ENCODE measurements at places on chromosomes 11 and 22.

GRCh38 chr22:47035425-47035881, 273.0 kb downstream of the TBC1D22A start:
- no peak for DNase-seq

GRCh38 chr11:30345644-30346043, 22.7 kb downstream of the ARL14EP start:
- no peak for DNase-seq

- DNase-seq: no peak
Measured at GRCh38 chr11:69369210-69369825, 75.4 kb downstream of the MYEOV start.

DNA sequence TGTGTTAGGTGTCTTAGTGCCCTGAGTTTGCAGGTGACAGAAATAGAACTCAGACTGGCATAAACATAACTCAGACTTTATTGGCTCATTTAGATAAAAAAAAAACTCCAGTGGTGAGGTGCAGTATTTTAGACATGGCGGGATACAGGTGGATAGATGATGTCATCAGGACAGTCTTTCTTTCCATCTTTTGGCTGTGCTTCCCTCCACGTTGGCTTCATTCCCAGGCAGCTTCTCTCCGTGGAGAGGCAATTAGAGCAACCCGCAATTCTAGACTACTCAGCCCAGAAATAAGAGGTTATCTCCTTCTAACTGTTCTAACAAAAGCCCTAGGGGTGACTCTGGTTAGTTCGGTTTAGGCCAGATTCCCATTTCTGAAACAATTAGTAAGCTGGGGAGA, 40.5 kb downstream of the NCAM1 start:
- no peak for DNase-seq

DNA sequence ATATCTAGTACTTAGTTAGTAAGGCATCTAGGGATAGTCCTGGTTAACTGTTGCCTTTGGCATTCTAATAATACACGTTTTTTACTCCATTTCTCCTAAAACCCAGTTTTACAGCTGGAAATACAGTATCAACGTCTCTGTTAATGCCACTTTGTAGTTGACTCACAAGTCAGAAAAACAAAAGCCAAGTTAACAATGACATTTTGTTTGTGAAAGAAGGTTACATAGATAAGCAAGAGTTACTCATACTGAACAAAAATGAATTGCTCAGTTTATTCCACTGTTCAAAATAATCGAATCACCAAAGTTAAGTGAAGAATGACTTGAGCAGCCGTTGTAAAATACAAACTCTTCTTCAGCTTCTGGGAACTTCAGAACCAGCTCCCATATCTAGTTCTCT, 540.3 kb downstream of the ETS1 start:
- no peak for DNase-seq

DNA sequence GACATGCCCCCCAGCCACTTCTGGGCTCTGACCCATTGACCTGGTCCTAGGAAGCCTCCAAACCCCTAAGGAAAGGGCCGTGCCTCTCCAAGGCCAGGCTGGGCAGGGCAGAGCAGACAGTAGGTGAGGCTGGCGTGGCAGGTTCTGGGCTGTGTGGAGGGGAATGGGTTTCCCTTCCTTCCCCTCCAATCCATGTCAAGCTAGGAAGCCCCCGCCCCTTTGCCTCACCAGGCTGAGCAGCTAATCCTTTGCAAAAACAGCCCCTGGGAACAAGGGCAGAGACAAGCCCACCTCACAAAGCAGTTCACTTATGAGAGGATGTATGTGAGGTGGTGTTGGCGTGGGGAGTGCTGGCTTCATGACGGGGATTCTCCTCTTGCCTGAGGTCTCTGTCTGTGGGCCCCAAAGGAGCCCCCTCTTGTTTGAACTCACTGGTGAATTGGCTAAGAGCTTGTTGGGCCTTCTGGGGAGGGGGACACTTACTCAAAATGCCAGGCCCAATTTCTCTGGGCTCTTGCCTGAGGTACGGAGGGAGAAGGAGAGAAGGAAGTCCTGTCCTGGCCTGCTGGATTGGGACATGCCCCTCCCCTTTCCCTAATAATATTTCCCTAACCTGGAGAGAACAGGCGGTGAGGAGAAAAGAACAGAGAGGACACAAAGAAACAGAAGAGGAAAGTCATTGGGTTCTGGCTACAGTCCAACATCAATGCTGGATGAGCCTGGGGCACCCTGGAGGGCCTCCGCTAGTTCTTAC, 1.6 kb upstream of the TRIM29 start:
- peak; percentile 34 for DNase-seq

GRCh38 chr11:132564091-132564885, 968.0 kb downstream of the OPCML start:
- no peak for DNase-seq

DNA sequence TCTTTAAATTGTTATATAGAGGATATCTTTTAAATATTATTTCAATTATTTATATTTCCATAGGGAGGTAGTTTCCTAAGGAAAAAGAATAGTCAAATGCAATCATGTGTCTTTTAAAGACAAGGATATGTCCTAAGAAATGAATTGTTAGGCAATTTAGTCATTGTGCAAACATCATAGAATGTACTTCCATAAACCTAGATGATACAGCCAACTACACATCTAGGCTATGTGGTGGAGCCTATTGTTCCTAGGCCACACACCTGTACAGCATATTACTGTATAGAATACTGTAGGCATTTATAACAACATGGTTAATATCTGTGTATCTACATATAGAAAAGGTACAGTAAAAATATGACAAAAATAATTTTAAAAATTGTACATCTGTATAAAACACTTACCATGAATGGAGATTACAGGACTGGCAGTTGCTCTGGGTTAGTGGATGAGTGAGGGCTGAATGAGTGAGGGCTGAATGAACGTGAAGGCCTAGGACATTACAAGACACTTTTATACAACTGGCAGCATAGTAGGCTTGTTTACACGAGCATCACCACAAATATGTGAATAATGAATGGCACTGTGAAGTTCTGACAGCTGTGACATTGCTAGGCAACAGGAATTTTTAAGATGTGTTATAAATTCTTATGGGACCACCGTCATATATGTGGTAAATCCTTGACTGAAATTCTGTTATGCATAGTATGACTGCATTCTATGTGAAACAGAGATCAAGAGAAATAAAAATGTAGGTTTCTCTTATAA, 1879.0 kb upstream of the RAG2 start:
- DNase-seq: no peak

GRCh38 chr11:19680829-19681368, 31.7 kb upstream of the NAV2 start:
- no peak for DNase-seq

- DNase-seq: no peak
Measured at GRCh38 chr11:117316197-117316961, at the start of gene BACE1. Gene BACE1 (minus strand): TSS chr11:117316256. CDS start chr11:117315795, 461 bp downstream.

- DNase-seq: no peak
Measured at GRCh38 chr11:16406226-16406625, 49.9 kb upstream of the SOX6 start.

- DNase-seq: no peak
Measured at GRCh38 chr11:12284316-12285050, 92.9 kb upstream of the PARVA start.

GRCh38 chr11:96279896-96280290, 63.1 kb downstream of the MAML2 start:
- no peak for DNase-seq

- no peak for DNase-seq
Measured at GRCh38 chr11:91404344-91404743, 820.3 kb upstream of the FAT3 start.

DNA sequence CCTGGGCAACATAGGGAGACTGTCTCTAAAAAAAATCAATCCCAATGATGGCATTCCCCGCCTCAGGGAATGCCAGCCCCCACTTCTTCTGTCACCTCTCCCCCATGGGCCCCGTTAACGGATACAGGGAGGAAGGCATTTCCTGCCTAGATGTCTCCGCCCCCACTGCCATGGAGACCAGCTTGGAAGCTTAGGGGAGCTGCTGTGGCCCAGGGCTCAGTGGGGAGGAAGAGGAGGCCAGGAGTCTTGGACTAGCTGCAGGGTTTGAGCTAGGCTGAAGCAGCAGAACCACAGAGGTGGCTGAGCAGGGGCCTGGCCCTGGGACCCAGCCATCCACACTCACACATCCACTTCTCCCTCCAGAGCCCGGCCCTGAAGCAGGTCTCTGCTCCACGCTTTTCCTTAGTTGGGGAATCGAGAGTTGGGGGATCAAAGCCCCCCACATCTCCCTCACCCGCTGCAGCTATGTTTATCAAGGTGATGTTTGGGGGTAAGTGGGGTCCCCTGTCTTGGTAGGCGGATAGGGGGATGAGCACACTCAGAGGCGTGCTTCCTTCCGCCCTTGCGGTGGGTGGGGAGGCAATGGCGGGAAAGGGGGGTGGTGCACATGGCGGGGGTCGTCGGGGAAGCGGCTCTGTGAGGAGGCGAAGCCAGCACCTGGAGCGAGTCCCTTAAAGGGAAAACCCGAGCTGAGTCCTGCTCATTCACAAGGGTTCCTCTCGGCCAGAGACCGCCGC, at the start of gene C22orf15:
C22orf15 (plus strand) TSS at position 149 of the 737 bp plus-strand sequence; CDS start at position 466, 317 bp downstream.
- no peak for DNase-seq

DNA sequence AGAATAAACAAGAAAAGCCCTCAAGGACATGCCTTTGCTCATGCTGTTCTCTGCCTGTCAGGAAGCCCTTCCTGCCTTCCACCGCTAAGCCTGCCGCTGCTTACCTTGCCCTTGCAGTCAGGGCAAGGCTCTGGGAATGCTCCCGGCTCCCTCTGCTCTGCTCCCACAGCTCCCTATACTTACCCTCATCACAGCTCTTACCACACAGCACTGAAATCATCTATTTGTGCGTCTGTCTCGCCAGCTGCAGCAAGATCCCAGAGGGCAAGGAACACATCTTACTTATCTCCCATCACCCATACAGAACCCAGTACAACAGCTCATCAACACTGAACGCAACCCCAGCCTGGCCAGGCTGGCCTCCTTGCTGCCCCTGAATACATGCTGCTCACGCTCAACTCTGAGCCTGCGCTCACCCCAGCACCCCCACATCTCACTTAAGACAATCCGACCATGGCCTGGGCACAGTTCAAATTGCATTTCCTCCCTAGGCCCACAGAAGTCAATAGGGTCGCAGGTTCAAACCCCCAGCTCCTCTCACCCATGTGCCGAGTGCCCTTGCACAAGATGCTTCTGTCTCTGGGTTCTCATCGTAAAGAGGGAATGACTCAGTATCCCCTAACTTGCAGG, 161.8 kb downstream of the IGLL1 start:
- DNase-seq: no peak

- DNase-seq: no peak
Measured at GRCh38 chr11:24437123-24437522, 59.7 kb upstream of the LUZP2 start.

DNA sequence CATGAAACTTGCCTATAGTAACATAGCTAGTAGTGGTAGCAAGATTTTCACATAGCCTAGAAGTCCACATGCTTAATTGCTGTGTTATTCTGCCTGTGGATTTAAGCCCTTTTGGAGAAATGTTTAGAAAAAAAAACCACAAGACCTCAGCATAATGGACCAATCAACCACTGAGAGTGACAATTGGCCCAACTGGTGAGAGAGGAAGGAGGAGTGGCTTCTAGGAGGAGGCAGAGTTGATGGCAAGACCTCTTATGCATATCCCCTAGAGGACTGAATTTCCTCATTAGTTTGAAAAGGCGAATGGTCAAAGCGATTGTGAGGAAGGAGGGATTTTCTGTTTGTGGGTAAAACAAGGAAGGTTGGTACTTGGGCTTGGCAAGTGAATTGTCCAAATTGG, 30.6 kb downstream of the NNMT start:
- no peak for DNase-seq

- DNase-seq: no peak
Measured at GRCh38 chr22:48147404-48147803, 1385.0 kb downstream of the TBC1D22A start.

DNA sequence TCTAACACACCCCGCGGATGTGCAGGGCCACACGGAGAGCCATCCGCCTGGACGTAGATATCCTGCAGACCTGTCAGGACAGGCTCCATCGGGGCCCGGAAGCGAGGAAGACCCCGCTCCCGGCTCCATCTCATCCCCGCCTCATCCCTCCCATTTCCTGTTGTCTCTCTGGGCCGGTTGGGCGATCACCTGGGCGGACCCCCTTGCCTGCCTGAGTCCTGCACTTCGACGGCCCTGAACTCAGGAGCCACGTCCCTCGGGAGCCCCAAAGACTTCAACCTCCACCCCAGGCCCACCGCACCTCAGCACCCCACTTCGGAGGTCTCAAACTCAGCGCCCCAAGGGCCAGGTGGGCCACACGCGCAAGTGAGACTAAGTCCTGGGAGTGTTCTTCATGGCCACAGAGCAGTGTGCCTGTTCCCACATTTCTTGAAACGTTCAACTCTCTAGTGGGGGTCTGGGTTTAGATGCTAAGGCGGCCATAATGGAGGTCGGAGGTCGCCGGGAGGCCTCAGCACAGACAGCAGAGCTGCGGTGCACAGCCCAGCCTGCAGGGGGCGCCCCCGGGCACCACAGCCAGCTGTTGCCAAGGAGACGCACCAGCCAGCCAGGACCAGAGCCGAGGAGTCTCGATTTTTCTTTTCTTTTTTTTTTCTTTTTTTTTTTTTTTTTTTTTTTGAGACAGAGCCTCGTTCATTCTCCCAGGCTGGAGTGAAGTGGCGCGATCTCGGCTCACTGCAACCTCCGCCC, 26.0 kb upstream of the FADD start:
- peak; percentile 37 for DNase-seq

GRCh38 chr11:63961608-63962412, 12.6 kb upstream of the COX8A start:
- DNase-seq: no peak

DNA sequence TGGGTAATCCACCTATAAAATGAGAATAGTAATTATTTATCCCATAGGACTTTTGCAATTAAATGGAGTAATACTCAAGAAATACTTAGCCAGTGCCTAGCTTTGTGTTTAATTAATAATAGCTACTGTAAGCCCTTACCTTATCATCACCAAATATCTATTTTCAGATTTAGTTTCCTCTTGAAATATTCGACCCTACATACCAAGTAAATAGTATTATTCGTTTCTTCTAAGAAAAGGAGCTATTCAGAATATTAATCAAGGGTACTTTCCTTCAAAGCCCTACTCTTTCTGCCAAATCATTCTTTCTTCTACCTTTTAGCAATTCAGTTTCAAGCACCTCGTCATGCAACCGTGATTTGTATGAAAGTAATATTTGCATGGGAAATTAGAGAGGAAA, 6.7 kb downstream of the FBXO3 start:
- DNase-seq: no peak

DNA sequence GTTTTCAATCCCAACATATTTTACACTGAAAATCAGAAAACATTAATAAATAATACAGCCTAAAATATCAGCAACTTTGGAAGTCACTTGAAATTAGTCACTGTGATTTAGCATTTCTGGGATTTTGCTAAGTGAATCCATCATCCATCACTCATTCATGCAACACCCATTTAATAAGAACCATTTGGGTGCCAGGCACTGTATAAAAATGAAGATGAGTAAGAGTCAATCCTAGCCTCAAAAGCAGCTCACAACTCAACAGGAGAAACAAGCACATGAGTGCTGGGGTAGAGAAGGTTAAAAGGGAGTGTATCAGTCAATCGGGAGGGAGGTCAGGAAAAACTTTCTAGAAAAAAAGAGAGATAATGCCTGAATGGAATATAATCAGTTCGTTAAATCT, 77.9 kb downstream of the PGR start:
- DNase-seq: no peak

- peak; percentile 31 for DNase-seq
Measured at GRCh38 chr11:82873919-82874333, 26.3 kb downstream of the PRCP start.
